Left colon (tissue), 2 donors: ENCODE measurements at places on chromosomes 5 and 9. TPM values are rescaled to one million over a fixed set of nuclear protein-coding genes. Genes with fewer than 3 reads are reported as not detected.

The SPATA31A3 gene
- total RNA-seq: not detected

DNA sequence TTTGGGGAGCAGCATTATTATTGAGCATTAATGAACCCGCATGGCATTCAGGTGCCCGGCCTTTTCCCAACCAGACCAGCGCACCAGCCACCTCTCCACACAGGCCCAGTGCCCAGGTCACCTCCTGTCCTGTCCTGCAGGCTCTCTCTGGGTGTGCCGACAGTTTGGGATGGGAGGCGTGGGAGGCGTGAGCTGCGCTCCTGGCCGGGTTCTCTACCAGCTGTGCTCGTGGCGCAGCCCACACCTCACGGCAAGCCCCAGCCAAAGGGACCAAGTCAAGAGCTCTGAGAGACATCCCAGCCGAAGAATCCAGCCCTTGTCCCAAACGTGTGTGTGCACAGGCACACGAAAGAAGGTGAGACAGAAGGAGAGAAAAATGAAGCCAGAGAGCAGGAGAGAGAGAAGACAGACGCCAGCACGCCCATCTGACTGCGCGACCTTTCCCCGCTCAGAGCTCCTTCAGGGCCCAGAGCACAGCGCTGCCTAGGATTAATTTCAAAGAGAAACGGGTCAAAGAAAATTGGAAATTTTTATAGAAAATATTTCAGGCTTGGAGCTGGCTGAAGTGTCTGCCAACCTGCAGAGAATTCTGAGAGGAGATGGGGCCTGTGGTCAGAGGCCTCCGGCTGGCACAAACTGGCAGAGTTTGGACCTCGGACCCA lies 81.7 kb downstream of the ADAMTS2 start:
- DNase-seq: no peak

- no peak for DNase-seq
These were observed 43.1 kb downstream of the LHX2 start for GRCh38 chr9:124054582-124055227.

GRCh38 chr5:16018970-16019369 lies 160.6 kb downstream of the MARCHF11 start:
- no peak for DNase-seq

The PSD2 gene
- 0.08 TPM for total RNA-seq

The PCDHGA2 gene
- 0.75 TPM for total RNA-seq

DNA sequence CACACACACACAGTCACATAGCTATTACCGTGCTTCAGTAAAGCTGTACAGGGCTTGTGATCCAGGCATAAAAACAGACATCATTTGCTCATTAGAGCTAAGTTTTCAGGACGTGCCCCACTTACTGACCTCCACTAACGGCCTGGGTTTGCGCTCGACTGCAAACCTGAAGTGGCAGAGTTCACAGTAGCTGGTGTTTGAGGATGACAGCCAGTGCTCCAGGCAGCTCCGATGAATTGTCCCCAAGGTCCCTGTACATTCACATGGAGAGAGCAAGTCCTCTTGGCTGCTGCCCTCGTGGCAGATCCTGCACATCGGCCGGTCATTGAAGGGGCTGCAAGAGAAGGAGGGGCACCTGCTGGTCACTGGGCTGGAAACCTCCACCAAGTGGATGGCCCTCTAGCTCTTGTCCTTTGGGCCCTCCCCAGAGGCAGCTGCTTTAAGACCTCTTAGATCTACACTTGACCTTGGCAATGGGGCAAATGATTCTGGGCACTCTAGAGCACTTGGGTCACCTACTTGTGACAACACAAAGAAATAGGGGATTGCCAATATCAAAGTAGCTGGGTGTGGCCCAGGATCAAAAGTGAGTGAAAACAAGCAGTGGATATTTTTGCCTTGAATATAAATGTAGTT lies 115.4 kb downstream of the MARCHF3 start:
- no peak for DNase-seq

DNA sequence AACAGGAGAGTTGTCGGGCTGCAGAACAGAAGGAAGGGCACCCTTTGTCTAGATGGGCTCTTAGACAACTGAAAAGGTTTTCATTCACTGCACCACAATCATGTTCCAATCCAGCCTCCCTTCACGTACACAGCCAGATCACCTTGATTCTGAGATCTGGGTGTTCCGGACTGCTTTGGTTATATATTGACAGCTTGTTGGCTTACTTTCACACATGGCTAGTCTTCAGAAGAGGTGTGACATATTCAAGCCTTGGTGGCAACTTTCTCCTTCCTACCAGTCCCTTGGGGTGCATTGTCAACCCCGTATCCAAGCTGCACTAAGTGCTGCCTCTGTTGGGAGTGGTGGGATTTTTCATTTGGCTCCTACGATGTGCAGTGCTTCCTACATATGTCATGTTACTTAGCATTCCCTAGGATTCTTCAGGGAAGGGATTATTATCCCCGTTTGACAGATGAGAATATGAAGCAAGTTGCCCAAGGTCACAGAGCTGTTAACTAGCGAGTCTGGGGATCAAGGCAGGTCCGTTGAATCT lies 100.6 kb downstream of the LIFR start:
- no peak for DNase-seq

The PCDHA11 gene
- total RNA-seq: 0.08 TPM
